ENCODE measurements at places on chromosomes 16 and 17.
A peak's percentile ranks its signal among the peaks of the same experiment; 100 is the strongest.

GRCh38 chr17:66517336-66518009 is 215.1 kb downstream of the PRKCA start:
- DNase-seq: no peak

DNA sequence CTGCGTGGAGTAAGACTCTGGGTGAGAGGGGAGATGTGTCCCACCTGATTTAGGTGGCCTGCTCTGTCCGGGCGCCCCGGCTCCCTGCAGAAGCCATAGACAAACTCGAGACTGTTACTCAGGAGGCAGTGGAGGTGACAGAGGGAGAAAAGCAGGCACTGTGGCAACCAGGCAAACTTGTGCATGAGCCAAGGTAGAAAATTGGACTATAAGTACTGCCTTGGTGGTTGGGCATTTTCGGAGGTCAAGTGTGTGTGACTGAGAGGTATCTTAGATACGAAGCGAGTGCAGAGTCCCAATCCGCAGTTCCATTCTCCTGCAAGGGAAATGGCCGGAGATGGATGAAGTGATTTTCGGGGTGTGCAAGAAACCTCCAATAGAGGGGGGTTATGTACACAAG is 27.1 kb upstream of the SPACA3 start:
- no peak for DNase-seq

- DNase-seq: no peak
These were observed 49.9 kb downstream of the RBFOX1 start for GRCh38 chr16:7382521-7382920.

- DNase-seq: no peak
These were observed 25.0 kb upstream of the SYT17 start for GRCh38 chr16:19142939-19143598.

DNA sequence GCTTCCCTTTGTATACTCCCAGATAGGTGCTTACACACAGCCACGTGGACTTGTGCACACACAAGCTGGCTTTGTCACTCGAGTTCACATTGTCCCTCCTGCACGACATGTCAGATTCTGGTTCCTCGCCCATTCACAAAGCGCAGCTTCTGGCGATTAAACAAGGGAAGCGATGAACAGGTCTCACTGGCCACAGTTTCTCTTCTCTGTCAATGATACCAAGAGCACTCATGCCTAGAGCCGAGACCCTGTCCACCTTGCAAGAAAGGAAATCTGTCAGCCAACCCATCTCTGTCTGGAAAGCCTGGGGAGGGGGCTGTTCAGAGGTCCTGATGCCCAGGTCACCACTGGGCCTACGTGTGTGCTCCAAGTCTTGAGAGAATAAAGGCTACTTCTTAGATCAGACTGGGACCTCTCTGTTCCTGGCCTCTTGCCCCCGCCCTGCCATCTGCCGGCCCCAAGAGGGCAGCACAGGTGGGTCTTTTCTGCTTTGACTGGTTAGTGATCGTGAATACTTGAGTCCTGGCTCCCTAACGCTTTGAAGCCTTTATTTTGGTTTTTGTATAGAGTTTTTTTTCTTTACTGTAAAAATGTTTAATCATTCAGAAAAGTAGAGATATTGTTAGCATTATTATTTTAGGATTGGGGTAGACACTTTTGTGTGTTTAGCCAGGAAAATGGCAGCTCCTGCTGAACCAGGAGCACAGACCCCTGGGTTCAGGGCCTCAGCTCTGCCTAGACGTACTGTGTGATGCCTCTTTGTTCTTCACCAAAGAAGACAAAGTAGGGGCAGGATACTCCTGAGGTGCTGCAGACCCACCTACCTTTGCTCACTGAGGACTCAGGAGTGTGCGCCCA is 104.7 kb downstream of the MRM1 start:
- peak; percentile 3 for DNase-seq

Data from bone marrow (tissue), 2 donors.